ENCODE measurements at places on chromosomes 3 and 15.

DNA sequence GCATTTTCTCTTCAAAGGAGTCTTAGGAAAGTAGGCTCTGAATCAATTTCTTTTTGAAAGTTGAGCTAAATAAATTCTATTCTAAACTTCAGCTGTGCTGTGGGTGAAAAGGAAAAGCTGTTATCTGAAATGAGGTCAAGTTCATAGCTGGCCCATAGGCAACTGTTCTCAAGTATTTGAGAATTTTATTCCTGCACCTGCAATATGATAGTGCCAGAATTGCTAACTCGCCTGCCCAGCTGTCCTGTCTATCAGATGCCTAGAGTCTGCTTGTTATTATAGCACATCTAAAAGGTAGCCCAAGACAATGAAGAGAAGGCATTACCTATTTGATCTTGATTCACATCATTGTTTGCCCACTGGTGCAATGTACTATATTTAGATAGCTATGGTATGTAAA is 798.7 kb downstream of the DIPK2A start:
- DNase-seq, result no peak

- no peak for DNase-seq
Observed at GRCh38 chr3:119234610-119235009, 6.1 kb downstream of the B4GALT4 start.

DNA sequence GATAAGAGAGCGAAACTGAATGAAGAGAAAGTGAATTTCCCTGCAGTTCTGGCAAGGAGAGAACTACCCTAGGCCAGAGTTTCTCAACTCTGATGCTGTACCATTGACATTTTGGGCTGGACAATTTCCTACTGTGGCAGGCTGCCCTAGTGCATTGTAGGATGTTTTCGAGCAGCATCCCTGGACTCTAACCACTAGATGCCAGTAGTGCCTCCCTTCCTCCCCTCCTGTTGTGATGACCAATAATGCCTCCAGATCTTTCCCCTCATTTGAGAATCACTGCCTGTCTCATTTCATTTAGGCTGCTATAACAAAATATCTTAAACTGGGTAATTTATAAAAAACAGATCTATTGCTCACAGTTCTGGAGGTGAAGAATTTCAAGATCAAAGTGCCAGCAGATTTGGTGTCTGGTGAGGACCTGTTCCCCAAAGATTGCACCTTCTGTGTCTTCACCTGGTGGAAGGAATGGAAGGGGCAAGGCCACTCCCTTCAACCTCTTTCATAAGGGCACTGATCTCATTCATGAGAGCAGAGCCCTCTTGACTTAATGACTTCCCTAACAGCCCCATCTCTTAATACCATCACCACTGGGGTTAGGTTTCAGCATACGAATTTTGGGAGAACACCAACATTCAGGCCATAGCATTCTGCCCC is 188.9 kb upstream of the MEIS2 start:
- DNase-seq, result no peak

DNA sequence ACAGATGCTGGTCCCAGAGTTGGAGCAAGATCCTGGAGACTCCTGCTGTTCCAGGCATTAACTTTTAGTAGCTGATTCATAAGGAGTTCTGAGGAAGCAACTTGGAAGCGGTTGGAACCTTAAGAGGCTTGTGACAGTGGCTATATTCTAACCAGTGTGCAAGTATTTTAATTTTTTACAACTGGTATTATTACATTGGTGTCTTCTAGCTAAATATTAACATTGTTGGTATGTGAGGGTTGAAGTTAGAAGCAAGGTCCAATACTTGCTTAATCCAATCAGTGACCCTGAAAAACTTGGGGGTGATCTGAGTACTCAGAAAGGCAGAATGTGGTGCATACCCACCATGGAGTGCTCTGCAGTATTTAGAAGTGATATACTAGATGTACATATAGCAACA is 1.5 kb upstream of the OR4F15 start:
- DNase-seq, result no peak

DNA sequence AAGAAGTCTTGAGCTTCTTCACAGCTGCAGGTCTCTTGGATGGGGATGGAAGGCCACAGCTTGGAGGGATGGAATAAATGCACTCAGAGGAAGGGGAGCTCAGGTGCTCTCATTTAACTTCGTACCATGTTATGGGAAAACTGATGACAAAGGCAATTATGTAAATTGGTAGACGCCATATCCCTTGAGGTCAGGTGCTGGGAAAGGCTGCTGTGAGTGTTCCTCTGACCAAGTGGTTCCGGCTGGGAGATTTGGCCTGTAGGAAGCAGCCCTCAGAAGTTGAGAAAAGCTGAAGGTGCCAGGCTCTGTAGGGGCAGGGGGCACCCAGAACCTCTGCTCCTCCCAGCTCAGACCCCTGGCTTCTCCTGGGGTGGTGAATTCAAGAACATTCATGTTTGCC is 47.1 kb downstream of the FAH start:
- no peak for DNase-seq

DNA sequence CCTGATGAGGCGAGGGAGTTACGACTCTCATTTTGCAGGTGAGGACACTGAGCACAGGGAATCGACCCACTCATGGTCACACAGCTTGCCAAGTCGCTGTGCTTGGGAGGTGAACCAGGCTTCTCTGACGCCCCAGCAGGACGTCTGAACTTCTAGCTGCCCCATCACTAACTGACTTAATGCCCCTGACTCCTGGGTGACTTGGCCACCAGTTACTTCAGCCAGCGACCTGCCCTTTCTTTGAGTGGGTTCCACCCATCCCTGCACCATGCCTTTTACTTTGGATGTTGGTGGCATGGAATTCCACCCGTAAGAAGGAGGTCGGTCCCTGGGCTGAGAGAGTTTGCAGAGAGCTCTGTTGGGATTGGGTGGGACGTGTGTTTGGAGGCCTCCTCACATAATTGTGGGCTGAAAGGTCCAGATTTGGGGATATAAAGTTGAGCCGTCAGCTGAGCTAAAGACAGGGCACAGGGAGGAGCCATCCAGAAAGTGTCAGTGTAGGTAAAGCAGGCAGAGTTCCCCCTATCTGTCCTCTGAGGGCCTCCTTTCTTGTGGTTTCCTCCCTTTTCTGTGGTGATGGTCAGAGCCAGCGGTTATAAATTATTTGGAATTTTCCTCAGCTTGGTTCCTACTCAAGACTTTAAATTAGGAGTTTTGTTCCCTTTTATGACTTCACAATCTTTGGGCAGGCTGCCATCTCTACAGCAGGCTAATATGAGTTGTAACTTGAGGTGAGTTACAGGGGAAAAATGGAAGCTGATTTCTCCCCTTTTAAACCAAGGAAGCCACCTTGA is 55.0 kb downstream of the FLNB start:
- no peak for DNase-seq

Measured in AG09309 (cell line).